HT-29 (cell line): ENCODE measurements at places on chromosomes 1 and 21.

DNA sequence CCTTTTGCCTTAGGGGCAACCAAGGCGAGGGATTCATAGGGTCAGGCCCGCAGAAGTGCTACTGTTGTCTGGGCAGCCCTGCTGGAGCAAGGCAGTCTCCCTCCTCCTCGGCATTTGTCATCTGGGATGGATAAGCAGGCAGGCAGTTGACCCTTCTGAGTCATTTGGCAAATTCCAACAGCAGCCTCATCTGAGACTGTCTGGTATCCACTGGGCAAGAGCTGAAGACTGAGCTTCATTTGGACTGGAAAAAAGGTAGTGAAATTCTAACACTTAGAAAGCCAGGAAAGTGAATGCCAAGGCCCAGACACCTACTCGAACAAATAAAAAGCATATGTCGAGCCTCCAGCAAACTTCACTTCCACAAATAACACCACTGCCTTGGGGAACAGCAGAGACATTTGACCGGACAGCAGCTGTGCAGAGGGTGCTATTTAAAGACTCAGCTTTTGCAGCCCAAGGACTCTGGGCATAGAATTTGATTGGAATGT, 4.0 kb upstream of the ZBTB40 start:
- DNase-seq, result no peak

DNA sequence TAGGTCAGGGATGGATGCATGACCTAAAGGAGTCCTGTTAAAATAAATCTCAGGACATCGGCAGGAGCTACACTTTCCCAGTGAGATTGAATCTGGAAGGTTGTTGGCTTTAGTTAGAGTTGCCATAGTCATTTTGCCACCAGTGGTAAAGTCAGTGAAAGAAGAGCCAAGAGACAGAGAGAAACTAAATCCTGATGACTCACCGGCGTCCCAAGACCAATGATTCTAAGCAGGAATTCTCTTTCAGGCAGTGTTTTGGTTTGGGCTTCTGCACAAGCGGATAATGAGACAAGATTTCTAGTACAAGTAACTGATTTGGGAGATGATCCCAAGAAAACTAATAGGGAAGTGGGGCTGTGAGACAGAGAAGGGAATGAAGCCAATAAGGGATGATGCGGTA, 88.8 kb upstream of the ETS2 start:
- no peak for DNase-seq

- DNase-seq, result no peak
Measured at GRCh38 chr1:154430903-154431302, 25.8 kb downstream of the IL6R start.

DNA sequence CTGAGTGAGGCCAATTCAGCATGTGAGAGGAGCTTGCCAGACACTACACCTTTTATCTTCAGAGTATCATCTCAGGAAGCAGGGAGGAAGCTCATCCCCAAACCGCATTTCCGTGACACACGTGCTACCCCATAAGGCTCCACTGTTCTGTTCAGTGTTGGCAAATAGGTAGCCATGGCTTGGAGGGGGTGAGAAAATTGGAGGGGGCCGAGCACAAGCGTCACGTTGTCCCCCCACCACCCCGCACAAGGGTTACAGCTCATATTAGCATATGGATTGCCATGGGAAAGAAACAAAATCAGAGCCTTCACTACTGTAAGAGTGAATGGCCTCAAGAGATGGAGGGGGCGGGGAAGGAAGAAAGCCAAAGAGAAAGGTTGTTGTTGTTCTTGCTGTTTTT, 46.7 kb downstream of the OLIG1 start:
- DNase-seq, result no peak
